ENCODE measurements at places on chromosomes 1 and 21. TPM values are rescaled to one million over a fixed set of nuclear protein-coding genes. Genes with fewer than 3 reads are reported as not detected.

- no peak for DNase-seq
These were observed 74.9 kb upstream of the CDC42BPA start for GRCh38 chr1:227392984-227393764.

DNA sequence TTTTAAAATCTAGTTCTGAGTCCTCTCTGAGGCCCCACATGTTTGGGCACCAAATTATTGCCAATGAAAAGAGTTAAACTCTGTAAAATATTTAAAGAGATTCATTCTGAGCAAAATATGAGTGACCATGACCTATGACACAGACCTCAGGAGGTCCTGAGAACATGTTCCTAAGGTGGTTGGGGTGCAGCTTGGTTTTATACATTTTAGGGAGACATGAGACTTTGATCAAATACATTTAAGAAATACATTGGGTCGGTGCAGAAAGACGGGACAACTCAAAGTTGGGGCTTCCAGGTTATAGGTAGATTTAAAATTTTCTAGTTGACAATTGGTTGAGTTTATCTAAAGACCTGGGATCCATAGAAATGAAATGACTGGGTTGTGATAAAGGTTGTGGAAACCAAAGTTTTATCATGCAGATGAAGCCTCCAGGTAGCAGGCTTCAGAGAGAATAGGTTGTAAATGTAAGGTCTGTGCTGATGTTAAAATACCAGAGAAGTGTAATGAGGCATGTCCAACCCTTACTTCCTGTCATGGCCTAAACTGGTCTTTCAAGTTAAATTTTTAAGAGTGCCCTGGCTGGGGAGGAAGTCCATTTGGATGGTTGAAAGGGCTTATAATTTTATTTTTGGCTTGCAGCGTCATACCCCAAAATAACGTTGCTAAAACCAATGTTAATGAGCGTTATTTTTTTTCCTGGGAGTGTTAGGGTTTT lies 274.9 kb downstream of the NUF2 start:
- no peak for DNase-seq

DNA sequence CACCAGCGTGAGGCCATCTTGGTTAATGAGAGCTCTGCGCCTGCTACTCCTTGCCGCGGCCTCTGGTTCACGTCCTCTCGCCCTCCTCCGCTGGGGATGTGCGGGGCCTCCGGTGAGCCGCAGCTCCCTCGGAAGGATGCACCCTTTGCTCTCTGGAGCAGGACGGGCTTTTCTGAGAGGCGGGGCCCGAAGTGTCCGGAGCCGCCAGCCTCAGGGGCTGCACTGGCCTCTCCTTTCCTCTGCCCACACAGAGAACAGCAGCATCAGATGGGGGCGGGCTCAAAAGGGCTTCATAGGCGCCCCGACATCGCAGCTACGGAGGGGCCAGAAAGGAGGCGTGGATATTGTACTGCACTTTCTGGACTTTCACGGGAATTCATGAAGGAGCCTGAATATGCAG lies 284.7 kb downstream of the CAMTA1 start:
- no peak for DNase-seq

PROK1 gene
- not detected for total RNA-seq

KRTAP19-3 gene
- not detected for total RNA-seq
